Mucosa of gallbladder (tissue), 1 donor: ENCODE measurements at places on chromosomes 2 and 18.

DNA sequence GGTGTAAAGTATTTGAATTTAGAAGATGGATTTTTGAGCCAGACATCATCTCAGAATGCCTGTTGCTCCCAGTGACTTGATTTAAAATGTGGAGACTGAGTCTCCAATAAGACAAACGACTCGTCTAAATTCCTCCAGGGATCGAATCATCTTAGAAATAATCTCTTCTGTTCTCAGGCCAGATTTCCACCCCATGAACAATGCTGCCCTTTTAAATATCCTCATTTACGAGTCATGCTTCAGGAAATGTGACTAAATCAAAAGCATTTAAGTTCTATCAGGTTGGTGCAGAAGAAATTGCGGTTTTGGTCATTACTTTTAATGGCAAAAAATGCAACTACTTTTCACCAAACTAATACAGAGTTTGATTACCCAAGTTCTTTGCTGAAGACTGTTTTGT, 684.6 kb upstream of the SOX11 start:
- no peak for DNase-seq

GRCh38 chr18:33656889-33657448, 79.0 kb downstream of the ASXL3 start:
- no peak for DNase-seq

DNA sequence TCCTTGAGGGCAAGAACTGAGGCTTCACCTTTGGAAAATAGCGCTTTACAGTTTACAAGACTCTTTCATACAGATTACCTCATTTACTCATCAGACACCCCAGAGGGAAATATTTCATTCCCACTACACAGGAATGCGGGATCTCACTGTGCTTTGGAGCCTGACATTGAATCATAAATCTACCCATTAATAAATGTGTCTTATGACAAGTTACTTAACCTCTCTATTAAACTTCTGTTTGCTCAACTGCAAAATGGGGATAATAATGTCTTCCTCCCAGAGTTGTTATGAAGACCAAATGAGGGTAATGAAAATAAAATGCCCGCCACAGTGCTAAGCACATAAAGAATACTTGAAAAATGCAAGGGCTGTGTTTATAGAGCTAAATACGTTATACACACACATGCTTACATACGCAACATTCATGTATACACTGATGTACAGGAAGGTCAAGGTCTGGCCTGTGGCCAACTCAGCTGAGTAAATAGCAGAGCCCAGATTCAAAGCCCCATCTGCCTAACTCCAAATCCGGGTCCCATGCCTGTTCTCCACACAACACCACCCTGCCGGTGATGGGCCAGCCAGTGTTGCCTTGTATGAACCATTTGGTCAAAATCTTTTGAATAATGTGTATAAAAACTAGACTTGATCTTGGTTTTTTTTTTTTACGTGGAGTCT, 77.8 kb upstream of the STPG4 start:
- no peak for DNase-seq

DNA sequence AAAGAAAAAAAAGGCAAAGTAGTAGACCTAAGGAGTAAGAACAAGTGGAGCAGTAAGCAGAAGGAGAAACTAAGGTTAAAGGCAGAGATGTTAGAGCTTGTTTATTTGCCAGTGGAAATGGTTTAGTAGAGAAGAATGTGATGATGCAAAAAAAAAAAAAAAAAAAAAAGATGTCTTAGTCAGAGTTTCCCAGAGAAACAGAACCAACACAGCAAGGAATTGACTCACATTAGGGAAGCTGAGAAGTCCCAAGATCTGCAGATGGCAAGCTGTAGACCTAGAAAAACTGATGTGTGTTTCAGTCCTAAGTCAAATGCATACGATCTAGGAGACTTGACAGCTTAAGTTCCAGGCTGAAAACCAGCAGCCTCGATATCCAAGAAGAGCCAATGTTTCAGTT, 1548.8 kb upstream of the LRRTM1 start:
- DNase-seq = no peak

DNA sequence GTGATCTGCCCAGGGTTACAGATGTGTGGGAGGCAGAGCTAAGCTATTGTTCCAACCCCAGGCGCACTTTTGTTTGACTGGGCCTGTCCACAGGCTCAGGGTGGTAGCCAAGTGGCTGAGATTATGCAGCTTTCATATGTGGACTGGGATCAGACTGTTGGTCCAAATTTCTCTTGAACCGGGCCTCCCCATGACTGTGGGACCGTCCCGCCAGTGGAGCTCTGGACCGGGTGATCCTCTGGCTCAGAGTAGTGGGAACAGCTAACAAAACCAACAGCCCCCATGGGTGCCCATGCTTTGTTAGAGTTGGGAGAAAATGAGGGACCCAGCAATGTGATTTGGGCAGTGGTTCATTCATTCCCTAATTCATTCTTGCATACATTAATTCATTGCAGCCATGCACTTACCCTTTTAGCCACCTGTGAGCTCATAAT, 86.8 kb upstream of the HS6ST1 start:
- no peak for DNase-seq
